Stimulated activated CD8-positive, alpha-beta memory T cell treated with anti-CD3 and anti-CD28 coated beads, Interleukin-15, amount 100 ng/mL, for 1 hour (primary cell): ENCODE measurements at places on chromosomes 3 and 15.

- DNase-seq, result no peak
These were observed 747.3 kb downstream of the CADM2 start for GRCh38 chr3:85706130-85706529.

DNA sequence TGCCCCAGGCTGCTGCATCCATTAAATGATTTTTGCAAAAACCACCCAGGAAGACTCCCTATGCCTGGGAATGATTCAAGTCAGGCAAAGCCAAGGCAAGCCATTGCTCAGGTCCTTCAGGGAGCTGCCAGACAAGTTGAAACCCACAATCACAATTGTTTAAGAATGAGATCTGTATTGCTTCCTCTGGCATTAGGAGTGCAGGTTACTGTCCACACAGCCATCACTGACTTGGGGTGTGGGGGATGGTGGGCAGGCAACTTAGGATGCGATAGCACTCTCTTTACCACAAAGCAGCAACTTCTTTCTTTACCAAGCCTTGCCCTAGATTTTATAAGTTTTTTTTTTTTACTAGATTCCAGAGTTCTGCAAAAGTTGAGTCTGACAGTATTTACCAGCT lies 15.0 kb upstream of the IL20RB start:
- DNase-seq, result no peak

DNA sequence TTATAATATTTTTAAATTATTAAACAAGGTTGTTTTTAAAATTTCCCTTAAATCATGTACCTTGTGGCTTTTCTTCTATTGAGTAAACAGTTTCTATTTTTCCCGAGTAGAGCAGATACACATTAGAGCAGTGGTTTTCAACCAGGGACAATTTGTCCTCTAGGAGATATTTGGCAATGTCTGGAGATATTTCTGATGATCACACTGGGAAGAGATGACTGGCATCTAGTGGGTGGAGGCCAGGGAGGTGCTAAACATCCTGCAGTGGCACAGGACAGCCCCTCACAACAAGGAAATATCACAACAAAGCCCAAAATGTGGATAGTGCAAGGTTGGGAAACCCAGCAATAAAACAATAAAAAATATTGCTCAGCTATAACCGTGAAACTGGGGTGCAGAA lies 113.0 kb upstream of the PTPRG start:
- DNase-seq, result no peak

DNA sequence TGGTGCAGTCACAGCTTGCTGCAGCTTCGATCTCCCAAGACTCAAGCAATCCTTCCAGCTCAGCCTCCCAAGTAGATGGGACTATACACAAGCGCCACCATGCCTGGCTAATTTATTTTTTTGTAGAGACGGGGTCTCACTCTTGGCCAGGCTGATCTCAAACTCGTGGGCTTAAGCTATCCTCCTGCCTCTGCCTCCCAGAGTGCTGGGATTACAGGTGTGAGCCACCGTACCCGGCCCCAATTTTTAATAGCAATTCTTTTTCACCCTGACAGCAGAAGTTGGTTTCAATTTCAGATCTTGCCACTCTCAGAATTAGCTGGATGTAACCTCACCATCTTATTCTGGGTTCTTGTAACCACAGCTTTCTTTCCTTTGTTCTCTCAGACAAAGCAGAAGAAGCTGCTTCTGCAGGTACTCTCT lies 64.8 kb downstream of the TRIM71 start:
- no peak for DNase-seq

DNA sequence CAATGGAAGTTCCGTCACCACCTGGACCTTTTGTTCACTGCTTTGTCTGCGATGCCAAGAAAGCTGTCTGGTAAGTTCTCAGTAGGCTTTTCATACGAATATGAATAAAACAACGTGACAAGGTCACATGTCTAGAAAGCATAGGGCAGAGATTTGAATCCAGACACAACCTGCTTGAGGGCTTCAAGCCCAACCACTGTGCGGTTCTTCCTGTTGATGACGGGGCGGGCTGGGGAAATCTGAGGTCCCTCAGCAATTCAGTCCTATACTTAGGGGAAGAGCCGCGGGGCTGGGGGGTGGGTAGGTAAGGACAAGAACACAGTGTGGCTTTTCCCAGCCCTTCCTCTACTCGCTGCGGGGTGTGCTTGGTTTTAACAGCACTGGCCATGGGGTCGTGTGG lies 32.4 kb upstream of the SMAD3 start:
- DNase-seq, result no peak

DNA sequence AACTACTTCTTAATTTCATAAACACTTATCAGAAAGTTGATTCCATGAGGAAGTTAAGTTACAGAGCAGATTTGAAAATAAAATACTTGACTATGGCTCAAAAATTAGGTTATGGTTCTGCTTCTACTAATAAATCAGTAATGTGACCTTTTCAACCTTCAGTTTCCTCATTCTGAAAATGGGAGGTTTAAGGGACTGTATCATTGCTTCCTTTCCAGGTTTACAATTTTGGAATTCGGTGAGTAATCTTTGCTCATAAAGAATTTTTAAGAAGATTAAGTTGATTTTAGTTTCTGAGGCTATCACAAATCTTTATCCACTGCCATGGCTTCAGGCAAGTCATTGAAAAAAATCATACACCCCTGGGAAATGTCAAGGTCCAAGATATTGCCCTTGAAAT lies 1061.2 kb downstream of the DIPK2A start:
- DNase-seq, result no peak

DNA sequence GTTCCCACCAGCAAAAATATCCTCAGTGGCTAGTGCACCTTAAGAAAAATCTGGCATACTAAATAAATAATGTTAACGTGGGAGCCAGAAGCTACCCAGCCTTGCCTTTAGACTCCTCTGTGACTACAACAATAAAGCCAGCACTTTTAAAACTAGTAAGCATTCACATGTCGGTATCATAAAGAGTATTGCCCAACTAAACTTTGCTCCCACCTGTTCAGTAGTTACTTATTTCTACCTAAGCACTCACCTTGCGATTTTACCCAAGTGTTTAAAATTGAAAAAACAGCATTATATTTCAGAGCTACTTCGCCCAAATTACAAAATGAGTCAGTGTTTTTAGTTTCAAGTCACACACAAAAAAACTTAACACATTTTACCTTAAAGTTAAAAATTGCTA lies 12.8 kb downstream of the ALDH1L1 start:
- no peak for DNase-seq

DNA sequence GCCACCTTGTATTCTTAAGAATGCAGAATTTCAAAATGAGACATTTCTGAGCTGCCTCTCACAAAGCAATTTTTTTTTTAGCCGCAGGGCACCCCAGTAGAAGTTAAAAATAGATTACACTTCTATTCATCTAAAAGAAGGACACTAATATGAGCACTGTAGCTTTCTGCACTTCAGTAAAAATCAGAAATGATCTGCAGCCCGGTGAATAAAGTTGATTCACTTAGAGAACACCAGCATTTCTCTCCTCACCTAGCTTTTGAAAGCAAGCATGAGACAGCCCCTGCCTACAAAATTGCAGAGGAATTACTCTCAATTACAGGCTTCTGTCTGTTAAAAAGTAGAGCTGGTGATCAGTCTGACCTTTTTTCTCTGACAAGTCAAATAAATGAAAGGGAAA lies 1062.4 kb downstream of the FHIT start:
- DNase-seq, result no peak

DNA sequence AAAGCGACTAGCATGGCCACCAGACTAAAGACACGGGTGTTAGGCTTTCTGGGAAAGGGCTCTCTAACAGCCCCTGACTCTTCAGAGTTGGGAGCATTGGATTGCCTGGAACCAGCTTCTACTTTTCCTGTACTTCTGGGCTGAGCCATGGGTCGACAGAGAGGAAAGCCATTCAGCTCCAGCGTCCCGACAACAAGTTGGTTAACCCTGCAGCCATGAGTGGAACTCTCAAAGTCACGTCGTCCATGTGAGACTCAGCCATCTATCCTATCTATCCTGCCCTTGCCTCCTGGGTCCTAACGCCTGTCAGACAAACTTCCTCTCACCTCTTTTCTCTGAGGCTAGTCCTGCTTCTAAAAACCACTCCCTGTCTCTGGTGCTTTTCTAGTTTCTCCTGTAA lies 32.6 kb upstream of the TBC1D5 start:
- no peak for DNase-seq

GRCh38 chr3:160291909-160292299 lies 66.7 kb downstream of the C3orf80 start:
- DNase-seq, result no peak

DNA sequence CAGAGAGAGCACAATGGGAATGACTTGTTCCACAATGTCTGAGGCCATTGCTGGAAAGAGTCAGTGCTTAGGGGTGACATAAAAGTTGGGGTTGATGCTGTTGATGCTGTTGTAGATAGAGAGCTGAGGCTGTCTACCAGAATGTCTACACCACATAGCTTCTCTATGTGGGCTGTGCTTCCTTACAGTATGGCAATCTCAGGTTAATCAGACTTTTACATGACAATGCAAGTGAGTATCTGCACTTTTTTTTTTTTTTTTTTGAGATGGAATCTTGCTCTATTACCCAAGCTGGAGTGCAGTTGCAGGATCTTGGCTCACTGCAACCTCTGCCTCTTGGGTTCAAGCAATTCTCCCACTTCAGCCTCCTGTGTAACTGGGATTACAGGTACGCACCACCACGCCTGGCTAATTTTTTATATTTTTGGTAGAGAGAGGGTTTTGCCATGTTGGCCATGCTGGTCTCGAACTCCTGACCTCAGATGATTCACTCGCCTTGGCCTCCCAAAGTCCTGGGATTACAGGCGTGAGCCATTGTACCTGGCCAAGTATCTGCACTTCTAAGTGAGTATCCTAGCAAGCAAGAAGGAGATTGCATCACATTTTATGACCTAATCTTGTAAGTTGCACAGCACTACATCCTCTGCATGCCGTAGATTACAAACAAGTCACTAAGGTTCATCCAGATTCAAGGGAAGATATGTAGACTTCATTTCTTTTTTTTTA lies 28.7 kb downstream of the DLEC1 start:
- DNase-seq, result no peak

DNA sequence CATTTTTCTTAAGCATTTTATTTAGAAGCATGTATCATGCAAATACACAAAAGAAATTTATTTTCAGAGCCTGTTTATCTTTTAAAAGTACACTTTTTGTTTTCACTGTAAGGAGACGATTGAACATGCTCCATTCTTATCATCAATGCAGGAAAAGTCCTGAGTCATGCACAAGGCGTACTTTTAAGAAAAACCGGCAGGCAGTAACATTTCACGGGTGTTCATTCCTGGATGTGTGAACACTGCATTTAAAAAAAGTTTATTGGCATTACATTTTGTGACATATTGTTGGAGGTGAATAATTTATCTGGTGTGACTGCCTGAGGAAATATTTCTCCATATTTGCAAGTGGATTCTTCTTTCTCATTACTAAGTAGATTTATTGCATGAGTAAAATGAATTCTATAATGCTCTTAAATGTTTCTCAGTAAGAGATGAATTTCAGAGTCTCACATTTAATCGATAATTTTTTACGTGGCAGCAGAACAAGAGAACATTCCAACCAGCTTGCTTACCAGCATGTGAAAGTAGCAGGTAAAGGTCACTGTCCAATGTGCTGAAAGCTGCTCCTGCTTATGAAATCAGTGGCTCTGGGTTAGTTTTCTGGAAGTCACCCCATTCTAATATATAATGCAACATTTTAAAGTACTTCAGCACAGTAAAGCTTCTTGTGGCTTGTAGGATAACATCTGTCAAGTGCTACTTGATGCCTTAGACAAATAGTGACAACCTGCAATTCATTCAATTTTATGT lies 87.0 kb downstream of the SV2B start:
- no peak for DNase-seq

DNA sequence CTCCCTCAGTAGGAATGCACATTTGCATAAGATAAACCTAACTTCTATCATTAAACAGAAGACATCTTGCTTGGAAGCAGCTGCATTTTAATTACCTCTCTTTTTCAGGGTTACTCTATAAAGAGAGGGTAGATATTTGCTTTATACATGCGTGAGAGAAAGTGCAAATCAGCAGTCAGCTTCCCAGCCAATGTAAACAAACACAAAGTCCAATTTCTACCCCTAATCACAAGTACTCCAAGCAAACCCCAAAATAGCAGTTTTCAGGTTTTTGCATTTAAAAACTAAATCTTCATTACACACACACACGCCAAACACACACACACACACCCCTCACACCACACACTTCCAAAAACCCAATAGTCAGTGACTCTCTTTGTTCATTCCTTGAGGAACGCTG lies 303.9 kb upstream of the ALCAM start:
- DNase-seq, result no peak

DNA sequence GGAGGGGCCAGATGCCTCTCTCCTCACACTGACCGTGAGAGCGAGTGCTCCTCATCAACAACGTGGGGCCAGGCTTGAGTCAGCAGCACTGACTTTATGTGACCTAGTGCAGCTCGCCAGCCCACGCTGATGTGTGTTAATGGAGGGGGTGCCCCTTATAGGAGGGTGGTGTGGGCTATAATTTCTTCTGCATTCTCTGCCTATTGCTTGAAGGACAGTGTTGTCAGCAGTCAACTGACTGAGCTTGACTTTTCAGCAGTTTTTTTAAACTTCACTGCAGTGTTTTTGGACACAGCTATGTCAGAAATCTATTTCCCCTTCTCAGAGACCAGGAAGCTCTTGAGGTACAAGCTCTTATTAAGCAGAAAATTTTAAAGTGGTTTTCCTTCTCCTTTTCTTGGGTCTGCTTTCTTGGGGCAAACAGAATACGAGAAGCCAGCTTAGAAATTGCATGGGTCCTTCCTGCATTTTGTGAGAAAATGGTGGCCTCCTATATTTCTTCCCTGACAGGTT lies 304.8 kb upstream of the CTDSPL start:
- no peak for DNase-seq
